ENCODE measurements at places on chromosomes 5 and 9.

DNA sequence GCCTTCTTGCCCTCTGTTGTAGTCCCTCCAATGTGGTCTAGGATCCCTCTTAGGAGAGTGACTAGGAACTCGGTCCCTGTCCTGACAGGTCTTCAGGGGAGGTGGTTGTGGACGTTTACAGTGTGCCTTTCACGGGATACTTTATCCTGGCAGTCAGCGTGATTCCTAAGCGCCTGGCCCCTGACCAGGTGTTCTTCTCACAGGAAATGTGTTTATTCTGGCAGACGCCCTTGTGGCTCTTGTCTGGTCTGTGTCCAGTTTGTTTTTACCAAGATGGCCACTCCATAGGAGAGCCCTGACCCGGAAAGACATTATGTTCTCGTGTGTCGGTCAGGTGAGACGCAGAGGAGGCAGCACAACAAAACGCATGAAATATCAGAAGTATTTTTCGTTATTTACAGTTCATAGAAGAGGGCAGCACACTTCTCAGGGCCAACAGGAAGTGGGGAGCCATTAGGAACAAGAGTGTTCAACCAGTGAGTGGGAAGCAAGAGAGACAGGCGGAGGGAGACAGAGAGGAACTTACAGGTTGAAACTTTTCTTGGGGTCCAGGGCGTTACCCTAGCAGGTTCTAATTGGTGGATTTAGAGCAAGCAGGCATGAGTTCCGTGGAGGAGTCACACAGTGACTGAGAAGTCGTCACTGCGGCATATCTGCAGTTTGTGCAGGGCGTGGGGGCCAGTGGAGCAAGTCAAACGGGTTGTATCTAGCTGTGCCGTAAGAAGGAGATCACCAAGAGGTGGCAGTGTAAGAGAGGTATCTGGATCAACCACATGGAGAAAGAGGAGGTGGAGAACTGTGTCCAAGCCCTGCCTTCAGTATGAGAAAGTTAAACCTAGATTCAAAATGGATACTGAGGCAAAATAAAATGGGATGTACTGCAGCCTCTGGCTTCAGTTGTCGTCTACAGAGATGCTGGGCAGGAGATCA, 412.9 kb downstream of the ZSWIM6 start:
- DNase-seq, result peak; percentile 4

DNA sequence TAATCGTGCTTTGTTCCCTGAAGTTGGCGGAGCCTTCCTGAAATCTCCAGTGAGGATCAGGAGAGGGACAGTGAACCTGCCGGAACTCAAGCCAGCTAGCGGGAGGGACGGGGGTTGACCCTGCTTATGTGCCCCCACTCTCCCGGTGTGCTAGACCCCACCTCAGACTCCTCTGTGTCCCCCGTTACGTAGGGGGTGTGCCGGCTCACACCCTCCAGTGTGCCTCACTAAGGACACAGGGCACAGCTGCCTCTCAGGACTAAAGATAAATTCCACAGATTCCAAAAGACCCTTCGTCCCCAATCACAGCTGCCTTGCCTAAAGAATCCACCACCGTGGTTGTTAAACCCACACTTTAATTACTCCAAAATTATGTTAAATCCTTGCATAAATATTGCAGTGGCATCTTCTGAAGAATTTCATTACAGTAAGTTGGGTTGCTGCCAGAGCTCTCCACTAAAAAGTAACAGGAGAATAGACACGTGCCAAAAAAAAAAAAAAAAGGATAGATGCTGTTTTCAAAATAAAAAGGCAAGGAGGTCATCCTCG, 73.7 kb downstream of the GTF3C4 start:
- DNase-seq, result no peak

GRCh38 chr5:141680751-141681201, 1.3 kb downstream of the ARAP3 start:
- DNase-seq, result no peak

DNA sequence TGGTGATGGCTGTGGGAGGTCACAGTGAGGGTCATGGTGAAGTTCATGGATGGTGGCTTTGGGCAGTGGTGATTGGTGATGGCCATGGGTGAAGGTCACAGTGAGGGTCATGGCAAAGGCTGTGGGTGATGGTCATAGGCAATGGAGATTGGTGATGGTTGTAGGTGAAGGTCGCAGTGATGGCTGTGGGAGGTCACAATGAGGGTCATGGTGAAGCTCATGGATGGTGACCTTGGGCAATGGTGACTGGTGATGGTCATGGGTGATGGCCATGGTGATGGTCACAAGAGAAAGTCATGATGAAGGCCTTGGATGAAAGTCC, 115.6 kb upstream of the IRX4 start:
- DNase-seq, result no peak

GRCh38 chr5:167049043-167049663, 1242.3 kb upstream of the WWC1 start:
- DNase-seq, result no peak
